ENCODE measurements at places on chromosomes 7 and 10. TPM values are rescaled to one million over a fixed set of nuclear protein-coding genes. Genes with fewer than 3 reads are reported as not detected.

ANKRD1 gene
- 0.36 TPM for total RNA-seq

PNLIPRP2 gene
- total RNA-seq: not detected

GSTO1 gene
- total RNA-seq: 88.3 TPM

GIMAP7 gene
- total RNA-seq: not detected

PRSS1 gene
- total RNA-seq: not detected

LRRC61 gene
- 0.24 TPM for total RNA-seq
